T follicular helper cell (primary cell): ENCODE measurements at places on chromosomes 5 and 9.

DNA sequence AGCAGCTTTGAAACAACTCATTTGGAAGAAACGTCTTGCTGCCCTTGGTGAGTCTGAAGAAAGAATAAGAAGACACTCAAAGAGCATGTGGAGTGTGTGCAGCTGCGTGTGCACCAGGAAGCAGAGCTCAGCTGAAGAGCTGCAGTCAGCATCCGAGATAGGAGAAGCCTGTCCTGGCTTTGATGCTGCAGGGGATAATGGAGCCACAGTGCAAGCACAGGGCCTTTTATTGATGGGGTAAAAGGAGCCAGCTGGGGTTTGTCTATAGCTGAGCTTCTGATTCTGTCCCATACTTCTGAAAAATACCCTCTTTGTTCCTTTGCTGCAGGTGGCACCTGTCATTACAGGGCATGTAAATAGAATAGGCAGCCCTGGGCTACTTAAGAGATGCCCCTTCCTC is 375.7 kb upstream of the ZNF462 start:
- no peak for DNase-seq

GRCh38 chr9:113929634-113930389 is 53.7 kb downstream of the ZNF618 start:
- DNase-seq = no peak

GRCh38 chr5:93303291-93303691 is 277.7 kb downstream of the NR2F1-AS1 start:
- no peak for DNase-seq

- no peak for DNase-seq
Measured at GRCh38 chr9:119818726-119819435, 449.6 kb upstream of the BRINP1 start.

DNA sequence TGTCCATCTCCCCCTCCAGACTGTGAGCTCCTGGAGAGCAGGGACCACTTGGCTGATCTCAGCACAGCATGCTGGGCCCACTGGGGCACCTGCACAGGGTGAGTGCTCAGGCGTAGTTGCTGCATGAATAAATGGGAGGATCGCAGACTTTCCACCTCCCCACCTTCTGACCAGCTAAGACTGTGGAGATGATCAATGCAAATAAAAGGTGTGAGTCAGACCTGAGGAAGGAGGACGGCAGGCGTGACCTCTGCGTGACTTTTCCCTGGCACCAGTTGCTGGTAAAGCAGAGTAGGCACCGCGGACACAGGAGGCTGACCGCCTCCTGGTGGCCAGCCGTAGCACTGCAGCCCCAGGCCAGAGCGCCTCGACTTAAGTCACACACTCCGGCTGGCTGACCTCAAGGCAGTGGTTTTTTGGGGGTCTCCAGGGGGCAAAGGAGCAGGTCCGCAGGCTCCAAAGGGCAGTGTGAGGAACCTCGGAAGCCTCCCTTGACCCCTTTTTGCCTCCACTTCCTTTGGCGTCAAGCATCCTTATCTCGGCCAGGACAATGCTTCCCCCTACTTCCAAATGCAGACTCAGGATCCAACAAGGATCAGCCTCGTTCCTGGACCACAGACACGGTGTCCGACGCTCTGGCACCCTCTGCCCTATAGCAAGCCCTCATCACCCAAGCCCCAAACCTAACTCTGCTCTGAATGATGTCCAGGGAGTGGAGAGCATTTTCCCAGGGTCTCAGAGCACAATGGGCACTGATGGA is 12.7 kb upstream of the TDRD7 start:
- DNase-seq = peak; percentile 37

DNA sequence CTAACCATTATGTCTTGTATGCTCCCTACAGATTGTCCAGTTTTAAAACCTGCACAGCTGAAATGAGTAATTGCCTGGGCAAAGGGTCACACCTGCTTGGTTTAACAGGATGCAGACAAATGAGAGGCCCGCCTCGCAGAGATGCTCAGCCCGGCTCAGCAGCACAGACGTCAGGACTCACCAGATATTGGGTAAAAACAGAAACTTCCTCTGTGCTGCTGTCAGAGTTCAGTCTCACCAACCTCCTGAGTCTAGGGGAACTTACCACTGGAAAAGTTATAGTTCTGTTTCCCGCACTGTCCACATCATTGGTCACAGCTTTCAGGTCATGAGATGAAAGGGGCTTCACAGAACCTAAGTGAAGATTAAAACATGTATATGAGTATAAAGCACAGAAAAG is 152.5 kb downstream of the ESM1 start:
- no peak for DNase-seq

DNA sequence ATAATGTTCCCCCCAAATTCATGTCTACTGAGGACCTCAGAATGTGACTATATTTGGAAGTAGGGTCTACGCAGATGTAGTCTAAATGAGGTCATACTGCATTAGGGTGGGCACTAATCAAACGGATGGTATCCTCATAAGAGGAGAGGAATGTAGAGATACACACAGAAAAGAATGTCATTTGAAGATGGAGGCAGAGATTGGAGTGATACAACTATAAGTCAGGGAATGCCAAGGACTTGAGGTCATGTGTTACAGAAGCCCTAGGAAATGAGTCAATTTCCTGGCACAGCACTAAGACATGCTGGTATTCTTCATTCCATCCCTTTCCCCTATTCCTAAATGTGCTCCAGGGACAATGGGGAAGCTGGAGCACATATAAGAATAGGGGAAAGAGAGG is 758 bp upstream of the PDCD1LG2 start:
- DNase-seq = no peak

DNA sequence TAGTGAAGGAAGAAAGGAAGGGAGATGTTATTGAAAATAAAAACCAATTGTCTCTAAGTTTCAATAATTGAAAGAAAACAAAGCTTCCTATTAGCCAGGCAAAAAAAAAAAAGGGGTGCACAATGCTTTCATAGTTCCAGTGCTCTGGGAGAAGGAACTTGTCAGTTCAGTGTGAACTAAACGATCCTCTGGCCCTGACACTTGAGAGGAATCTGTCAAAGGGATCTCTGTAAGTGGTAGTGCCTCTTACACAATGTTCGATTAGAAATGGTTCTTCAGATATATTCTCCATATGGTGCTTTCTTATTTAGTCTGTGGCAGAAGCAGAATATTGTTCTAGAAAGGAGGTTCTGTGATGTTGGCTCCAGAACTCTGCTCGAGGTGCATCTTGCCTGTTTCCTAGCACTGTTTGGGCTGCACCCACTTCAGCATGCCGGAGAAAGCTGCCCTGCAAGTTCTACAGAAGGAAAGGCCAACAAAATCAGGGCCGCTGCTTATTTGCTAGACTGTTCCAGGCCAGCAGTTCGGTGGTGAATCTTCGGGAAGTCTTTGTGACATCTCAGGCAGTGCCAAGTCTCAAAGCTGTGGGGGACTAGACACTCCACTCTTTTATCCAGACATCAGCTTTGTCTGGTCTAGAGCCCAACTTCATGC is 90.9 kb downstream of the PIK3R1 start:
- no peak for DNase-seq

- no peak for DNase-seq
Measured at GRCh38 chr9:83508067-83508466, 30.1 kb downstream of the FRMD3 start.

GRCh38 chr5:58136406-58136805 is 323.5 kb downstream of the PLK2 start:
- no peak for DNase-seq

- no peak for DNase-seq
Measured at GRCh38 chr9:94441796-94442195, 113.1 kb upstream of the PCAT7 start.

DNA sequence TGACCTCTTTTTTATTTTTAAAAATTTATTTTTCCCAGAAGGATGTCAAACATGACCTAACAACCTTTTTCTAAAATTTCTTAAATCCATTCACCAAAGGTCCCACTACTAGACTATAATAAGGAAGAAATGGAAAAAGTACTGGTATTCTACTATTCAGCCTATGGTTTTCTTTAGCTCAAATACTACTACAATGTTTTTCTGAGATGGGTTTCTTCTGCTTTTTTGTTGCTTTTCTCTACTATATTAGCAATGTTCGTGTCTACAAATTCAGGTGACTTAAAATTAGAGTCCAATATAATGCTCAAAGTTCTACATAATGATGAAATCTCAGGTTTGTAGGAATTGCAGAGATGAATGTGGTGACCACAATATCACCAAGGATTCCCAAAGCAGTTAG is 7.9 kb downstream of the ERP44 start:
- no peak for DNase-seq

- DNase-seq = no peak
Measured at GRCh38 chr5:166582416-166582815, 1709.0 kb upstream of the WWC1 start.

- DNase-seq = no peak
Measured at GRCh38 chr9:13139641-13140171, 139.8 kb downstream of the MPDZ start.

DNA sequence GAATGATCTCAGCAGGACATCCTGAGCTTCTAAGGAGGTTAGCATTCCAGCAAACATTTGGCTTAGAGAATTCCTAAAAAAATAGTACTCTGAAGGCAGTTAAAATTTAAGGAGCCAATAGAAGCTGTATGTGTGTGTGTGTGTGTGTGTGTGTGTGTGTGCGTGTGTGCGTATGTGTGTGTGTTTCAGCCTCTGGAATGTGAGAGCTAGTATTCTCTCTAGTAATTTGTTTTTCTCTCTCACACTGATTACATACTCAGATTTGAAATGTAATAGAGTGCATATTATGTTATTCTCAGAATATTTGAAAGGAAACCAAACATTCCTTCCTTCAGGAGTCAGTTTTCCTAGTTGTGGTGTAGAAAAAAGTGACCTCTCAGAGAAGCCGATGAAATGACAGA is 279.6 kb downstream of the TMEM38B start:
- DNase-seq = no peak

DNA sequence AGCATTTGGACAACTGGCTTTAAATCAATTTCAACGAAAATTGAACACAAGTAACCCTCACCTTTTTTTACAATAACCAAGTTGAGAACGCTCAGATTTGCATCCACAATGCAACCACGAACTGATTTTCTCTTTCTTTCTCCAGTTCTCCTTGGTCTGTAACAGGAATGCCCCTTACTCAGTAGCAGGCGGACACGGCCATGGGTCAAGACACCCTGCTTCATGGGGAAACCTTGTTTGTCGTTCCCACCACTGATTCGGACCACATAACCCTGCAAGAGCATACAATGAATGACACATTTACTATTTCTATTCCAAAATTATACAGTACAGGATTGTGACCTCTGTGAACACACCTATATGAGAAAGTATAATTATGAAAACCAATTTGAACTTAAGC is 1.4 kb downstream of the RPS6 start:
- no peak for DNase-seq

- no peak for DNase-seq
Measured at GRCh38 chr5:59116231-59116865, 533.5 kb downstream of the RAB3C start.

- no peak for DNase-seq
Measured at GRCh38 chr9:136368190-136368589, 4.6 kb upstream of the DNLZ start.

- no peak for DNase-seq
Measured at GRCh38 chr5:11234501-11234911, 473.5 kb upstream of the DAP start.

DNA sequence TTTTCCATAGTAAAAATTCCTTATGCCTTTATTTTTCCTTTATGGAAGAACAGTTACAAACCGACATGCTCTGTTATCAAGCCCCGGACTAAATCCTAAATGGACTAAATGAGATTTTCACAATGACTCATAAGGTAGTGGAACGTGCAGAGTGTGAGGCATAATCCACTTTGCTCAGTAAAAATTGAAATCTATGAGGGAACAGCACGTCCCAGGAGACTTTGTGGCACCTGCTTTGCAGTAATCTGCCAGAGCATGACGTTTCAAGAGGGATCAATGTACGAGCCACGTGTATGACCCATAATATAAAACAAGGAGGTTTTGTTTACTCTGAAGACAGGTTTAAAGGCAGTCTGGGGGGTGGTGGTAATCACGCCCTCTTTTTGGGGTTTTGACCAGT is 83.8 kb upstream of the GNA14 start:
- DNase-seq = no peak

DNA sequence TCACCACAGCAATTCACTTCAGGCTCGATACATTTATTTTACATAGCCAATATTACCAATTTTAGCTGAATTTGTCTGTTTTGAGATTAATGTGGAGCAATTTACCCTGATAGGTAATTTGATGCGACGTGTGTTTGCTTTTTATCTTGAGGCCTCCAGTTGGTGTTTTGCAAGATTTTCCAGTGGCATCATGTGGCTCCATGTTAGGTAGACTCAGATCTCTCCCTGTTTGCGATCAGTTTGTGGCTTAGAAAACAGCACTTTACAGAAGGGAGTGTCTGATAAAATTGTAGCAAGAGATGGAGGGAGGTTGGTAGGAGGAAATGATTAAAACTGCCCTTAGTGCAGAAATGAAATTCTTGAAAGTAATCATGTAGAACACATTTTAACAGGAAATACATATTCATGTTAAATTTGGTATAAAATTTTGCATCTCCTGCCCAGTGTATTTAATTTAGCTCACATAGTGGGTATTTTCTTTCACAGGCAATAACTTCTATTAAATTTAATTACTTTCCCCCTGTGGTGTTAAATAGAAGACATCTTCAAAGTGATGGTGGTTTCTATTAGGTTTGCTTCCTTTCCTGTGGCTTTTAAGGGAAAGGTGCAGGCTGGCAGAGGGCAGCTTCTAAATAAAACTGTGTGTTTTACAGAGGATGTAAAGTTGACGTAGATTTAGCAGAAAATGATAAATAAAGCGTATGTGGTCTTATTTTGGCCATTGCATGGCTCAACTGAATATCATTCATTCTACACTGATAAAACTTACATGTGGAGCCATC is 135.8 kb downstream of the KDM4C start:
- no peak for DNase-seq

DNA sequence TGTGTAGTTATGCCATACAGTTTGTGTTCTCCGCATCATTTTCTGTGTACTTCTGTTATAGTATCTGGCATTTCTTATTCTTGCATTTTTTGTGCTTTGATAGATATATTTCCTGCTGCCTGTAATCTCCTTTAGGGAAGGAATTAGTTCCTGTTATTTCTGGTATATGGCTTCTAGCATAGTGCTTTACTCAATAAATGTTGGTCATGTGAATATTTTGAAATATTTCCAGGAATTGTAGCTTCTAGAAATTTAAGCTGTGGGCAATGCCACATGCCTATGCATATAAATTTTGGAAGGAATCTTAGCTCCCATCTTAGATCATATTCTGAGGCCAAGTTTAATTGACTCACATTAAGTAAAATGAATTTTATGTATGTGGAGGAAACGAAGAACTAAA is 11.5 kb upstream of the PRRC1 start:
- no peak for DNase-seq

GRCh38 chr9:76510041-76510440 is 51.1 kb downstream of the GCNT1 start:
- no peak for DNase-seq

- DNase-seq = no peak
Measured at GRCh38 chr9:130860458-130861316, 25.6 kb downstream of the ABL1 start.

GRCh38 chr9:131656356-131657036 is 83.4 kb downstream of the RAPGEF1 start:
- peak; percentile 62 for DNase-seq
